Stimulated activated CD4-positive, alpha-beta T cell treated with anti-CD3 and anti-CD28 coated beads, Interleukin-2, amount 100 ng/mL, for 48 hours (primary cell): ENCODE measurements at places on chromosomes 2 and 18.

- no peak for DNase-seq
These were observed 44.6 kb downstream of the THUMPD2 start for GRCh38 chr2:39734445-39734844.

GRCh38 chr2:144364944-144365738 lies 154.8 kb downstream of the ZEB2 start:
- no peak for DNase-seq

GRCh38 chr2:19868701-19869580 lies 32.8 kb downstream of the TTC32 start:
- peak; percentile 30 for DNase-seq

- DNase-seq, result no peak
These were observed 156.4 kb upstream of the KYNU start for GRCh38 chr2:142721015-142721414.

DNA sequence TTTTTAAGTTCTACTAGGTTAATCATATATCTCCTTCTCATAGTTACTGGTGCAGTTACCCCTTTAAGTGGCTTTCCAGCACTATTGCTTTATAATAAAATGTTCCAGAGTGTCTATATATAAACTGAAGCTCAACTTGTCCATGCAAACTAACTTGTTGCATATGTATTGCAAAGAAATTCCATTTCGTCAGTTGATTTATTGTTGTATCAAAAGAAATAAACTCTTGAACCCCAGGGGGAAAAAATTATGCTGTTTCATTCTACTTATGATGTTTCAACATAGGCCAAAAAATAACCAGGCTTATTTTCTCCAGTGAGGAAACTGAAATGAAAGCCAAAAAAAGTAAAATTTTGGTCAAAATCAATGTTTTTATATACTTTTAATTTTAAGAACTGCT lies 491.9 kb downstream of the NR4A2 start:
- DNase-seq, result no peak

DNA sequence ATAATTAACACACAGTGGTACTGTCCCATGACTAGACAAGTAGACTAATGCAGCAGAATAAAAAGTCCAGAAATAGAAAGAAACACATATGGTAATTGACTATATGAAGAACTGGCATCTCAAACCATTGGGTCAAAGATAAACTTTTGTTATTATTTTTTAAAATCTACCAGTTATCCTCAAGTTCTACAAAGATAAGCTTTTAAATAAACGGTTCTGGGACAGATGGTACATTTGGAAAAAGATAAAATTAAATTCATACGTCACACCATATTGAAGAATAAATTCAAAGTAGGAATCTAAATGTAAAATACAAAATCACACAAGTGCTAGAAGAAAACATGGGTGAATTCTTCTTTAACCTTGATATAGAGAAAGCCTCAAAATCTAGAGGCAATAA lies 37.6 kb upstream of the PLEKHM3 start:
- DNase-seq, result no peak

DNA sequence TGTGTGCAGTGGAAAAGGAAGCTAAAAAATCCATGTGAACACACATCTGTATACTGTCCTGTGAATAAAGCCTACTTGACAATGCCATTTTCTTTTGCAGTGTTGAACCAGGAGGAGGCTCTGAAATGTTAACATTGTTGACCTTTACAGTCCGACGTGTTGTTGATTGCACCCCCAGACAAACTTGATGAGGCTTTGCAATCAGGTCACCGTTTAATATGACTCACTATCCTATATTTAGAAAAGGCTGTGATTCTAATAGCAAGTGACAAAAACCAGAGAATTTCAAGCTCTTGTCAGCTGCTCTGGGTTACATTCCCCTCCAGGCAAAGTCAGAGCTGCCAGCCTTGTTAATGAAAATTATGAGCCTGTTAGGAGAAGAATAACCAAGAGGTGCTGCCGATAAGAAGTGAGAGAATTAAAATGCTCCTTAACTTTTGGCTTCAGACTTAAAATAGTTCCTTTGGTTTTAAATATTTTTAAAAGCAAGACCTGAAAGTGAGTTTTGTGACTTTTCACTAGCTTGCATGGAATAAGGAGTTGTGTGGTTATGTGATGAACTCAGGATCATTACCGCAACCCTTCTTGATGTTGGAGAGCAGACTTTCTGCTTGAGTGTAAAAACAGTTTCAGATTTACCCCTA lies 162.1 kb downstream of the QPCT start:
- DNase-seq, result no peak

- no peak for DNase-seq
These were observed 111.3 kb upstream of the REV1 start for GRCh38 chr2:99600981-99601651.

DNA sequence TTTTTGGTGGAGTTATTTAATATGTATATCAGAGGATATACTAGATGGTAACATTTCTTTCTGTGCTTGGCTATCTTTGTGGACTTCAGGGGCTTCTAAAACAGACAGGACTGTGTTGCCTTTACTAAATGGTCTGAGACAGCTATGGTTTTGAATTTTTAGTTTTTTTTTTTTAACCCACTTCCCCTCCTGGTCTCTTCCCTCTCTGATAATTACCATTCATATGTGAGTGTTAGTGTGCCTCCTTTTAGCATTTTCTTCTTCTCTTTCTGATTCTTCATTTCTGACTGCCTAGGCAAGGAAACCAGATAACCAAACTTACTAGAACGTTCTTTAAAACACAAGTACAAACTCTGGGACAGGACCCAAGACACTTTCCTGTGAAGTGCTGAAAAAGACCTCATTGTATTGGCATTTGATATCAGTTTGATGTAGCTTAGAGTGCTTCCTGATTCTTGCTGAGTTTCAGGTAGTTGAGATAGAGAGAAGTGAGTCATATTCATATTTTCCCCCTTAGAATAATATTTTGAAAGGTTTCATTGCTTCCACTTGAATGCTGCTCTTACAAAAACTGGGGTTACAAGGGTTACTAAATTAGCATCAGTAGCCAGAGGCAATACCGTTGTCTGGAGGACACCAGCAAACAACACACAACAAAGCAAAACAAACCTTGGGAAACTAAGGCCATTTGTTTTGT lies 52.7 kb downstream of the SMAD4 start:
- DNase-seq, result no peak

DNA sequence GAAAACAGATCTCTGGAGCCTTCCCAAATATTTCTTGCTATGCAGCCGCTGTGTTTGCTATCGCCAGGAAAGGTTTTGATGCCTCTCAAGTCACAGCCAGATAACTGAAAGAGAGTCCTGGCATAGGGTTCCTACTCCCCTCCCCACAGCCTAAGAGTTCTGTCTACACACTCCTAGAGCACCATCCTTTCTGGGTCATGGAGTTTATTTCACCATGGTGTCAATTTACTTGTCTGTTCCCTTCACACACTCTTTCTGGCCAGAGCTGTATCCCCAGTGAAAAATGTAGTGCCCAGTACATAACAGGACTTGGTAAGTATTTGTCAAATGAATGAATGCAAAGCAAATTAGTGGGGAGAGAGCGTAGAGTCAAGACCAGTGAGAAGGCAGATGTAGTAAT lies 185.3 kb downstream of the HAUS1 start:
- DNase-seq, result no peak

DNA sequence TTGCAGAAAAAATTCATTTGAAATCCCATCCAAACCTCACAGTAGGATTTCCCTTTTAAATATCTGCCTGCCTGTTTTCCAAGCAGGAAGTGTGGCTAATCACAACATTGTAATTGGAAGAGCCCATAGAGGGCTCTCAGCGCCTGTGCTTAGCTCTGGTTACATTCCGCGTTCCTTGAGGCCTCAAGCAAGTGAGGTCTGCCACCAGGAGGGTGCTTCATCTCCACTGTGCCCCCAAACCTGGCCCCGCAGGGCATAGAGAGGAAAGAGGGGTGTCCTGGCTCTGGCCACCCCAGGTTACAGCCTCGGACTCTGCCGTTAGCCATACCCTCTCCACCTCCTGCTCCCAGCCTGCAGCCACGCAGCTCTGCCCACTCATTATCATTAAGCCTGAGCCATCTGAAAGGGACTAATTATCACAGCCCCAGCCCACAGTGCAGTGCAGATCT lies 214.8 kb downstream of the SP3 start:
- DNase-seq, result no peak

GRCh38 chr2:209840434-209840833 lies 68.8 kb downstream of the UNC80 start:
- DNase-seq, result no peak

GRCh38 chr18:577643-578375 lies 2.4 kb upstream of the CETN1 start:
- no peak for DNase-seq
